Astrocyte of the spinal cord (primary cell): ENCODE measurements at places on chromosomes 11 and 22.

GRCh38 chr11:116556483-116556882, 216.3 kb downstream of the BUD13 start:
- DNase-seq: no peak

GRCh38 chr11:41714101-41714500, 254.6 kb upstream of the LRRC4C start:
- peak; percentile 1 for DNase-seq

DNA sequence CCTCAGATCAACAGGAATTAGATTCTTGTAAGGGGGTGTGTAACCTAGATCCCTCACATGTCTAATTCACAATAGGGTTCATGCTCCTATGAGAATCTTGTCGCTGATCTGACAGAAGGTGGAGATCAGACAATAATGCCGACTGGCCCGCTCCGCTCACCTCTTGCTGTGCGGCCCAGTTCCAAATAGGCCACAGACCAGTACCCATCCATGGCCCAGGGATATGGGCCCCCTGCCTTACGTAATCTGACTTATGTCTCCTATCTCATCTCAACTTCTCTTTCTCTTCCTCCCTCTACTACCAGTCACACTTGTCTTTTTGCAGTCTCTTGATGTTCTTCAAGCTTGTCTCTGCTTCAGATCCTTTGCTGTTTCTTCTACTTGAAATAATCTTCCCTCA, 70.0 kb downstream of the CWF19L2 start:
- DNase-seq: no peak

DNA sequence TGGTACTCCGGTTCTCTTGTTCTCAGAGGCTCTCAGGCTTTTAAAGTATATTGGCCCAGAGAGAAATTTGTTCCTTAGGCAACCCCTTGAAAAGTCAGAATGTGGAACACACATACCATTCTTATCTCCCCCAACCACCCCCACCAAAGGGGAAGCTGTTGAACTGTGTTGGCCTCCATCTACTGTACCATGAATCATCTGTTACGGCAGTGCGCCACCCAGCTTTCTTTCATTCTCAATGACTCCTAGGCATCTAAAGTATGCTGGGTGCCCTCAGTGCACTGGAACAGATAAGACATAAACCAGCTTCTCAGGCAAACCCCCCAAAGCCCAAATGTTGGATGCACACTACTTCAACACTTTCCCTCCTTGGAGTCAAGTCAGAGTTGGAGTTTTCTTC, 696.2 kb upstream of the TENM4 start:
- DNase-seq: peak; percentile 6

DNA sequence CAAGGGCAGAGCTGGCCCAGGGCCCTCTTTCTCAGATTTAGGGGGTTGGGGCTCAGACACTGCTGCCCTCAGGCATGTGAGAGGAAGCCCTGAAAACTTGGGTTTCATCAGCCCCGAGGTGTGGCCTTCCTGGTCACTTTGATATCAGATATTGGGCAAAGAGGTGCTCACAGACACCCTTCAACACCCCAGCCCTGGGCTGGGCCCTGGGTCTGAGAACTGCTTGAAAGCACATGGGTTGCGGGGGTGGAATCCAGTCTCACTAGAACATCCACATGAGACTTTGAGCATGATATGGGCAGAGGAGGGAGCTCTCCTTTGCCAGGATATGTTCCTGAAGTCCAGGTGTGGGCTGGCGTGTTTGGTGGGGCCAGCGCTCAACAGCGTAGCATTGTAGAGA, 10.4 kb downstream of the DGAT2 start:
- DNase-seq: no peak

- no peak for DNase-seq
Measured at GRCh38 chr11:115974703-115975102, 470.5 kb upstream of the CADM1 start.

GRCh38 chr22:20455709-20456063, 18.1 kb upstream of the SCARF2 start:
- DNase-seq: no peak

GRCh38 chr11:125918140-125918840, 14.0 kb downstream of the DDX25 start:
- no peak for DNase-seq

- DNase-seq: no peak
Measured at GRCh38 chr11:125978181-125978716, 32.4 kb downstream of the VSIG10L2 start.

DNA sequence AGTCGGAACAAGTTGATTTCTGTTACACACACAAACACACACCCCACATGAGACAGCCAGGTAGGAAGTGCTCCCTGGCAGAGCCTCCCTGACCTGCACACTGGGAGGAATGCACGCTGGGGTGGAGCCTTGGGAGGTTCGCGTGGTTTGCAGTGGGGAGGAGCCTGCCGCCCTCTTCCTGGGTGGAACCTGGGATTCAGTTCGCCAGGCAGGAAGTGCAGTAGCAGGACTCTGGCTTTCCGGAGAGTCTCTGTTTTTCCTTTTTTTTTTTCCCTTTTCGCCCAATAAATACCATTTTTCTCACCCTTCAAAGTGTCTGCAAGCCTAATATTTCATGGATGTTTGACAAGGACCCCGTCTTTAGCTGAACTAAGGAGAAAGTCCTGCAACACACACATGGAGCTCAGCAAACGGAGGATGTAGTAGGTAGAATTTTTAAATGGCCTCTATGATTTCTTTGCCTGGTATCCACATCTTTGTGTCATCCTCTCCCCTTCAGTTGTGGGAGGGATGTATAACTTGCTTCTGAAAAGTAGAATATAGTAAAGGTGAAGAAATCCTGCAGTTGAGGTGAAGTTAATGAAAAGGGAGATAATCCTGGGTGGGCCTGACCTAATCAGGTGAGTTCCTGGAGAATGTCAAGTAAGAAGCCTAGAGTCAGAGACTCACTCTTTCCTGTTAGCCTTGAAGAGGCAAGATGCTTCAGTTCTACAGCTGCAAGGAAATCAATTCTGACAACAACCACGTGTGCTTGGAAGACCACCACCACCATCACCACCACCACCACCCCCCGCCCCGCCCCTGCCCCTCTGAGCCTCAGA, 72.9 kb downstream of the PIWIL4 start:
- no peak for DNase-seq

- no peak for DNase-seq
Measured at GRCh38 chr11:83191986-83192385, 1.5 kb upstream of the ANKRD42 start.

- no peak for DNase-seq
Measured at GRCh38 chr11:116611998-116612620, 160.7 kb downstream of the BUD13 start.

GRCh38 chr11:98434296-98434695, 586.5 kb upstream of the CNTN5 start:
- DNase-seq: no peak

- no peak for DNase-seq
Measured at GRCh38 chr22:44378380-44378779, 65.6 kb upstream of the SHISAL1 start.

GRCh38 chr11:130129922-130130321, 29.7 kb upstream of the ST14 start:
- no peak for DNase-seq

DNA sequence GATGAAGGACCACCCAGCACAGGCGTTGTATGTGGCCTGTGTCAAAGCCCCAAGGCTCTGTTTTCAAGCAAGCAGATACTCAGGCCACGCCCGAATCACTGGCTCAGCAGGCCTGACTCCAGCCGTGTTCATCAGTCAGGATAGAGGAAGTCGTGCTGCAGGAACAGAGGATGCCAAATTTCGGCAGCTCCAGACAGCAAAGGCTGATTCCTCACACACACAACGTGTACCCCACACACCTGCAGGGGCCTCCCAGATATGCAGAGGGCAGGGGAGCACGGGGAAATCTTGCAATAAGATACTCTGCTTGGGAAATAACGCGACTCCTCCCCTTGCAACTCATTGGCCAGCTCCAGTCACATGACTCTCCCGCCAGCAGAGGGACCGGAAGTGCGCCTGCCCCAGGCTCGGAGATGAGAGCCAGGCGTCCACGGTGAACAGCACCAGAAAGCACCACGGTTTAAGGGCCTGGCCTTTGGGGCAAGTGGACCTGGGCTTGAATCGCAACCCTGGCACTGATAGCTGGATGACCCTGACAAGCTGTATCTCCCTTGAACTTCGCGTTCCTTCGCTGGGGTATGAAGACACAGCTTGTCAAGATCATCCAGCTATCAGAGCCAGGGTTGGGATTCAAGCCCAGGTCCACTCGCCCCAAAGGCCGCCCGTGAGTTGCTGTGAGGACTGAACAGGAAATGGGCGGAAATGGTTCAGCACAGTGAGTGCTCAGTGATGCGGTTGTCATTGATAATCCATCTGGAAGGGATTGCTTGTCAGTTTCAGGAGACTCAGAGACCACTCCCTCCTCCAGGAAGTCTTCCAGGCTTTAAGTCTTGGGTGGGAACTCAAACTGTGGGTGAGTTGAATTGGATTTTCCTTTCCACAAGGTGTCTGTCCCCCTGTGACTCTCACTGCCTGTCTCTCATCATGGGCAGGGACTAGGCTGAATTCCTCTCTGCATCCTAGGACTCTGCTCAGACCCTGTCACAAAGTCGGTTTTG, 88.5 kb downstream of the MYEOV start:
- no peak for DNase-seq

DNA sequence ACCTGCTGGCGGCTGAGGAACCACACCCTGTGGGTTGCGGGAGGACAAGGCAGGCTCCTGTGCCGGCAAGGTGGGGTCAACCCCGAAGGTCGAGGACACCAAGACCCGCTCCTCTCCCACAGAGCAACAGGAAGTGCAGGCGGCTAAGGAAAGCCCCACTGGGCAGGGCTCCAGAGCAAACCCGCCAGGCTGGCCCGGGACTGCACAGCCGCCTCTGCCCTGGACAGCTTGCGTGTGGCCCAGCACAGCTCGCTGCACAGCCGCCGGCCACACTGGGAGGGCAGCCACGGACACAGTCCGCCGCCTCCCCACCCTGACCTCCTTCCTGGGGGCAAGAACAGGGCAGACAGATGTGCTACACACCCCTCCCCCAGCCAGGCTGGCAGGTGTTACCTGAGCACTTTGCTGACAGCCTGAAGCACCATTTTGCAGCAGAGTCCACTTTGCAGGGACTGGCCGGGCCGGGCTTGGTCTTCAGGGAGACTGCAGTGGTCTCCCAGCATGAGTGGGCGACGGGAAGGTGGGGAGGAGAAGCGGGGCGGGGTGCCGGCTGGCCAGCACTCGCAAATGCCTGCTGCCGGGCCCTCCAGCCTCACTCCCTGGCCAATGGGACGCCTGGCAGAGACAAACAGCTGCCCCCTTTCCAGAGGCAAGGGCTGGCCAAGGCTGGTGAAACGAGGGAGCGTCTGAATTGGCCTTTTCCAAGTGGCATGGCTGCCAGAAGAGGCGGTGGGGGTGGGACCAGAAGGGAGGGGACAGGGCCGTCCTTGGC, at the start of gene MOB2:
Gene MOB2 (minus strand): TSS at position 726 of the 772 bp plus-strand sequence. CDS start 223 bp downstream, at position 503.
- no peak for DNase-seq

DNA sequence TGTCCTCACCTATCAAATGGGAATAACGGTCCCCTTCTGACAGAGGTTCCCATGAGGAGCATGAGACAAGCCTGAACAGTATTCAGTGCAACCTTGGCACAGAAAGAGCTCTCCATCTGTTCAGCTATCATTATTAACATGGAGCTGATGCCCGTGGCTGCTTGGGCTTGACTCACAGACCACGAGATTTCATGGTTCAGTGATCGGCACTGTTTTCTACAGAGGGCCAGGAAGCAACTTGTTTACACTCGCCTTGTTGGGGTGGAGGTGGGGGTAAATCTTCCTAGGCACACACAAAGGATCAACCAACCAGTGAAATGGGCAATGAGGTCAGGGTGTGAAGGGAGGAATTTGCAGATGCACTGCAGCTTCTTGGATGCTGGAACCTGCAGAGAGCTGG, 88.2 kb downstream of the CWC15 start:
- DNase-seq: peak; percentile 88

- DNase-seq: no peak
Measured at GRCh38 chr11:133832096-133832990, 13.0 kb downstream of the SPATA19 start.

GRCh38 chr11:8221917-8222495, 41.7 kb downstream of the LMO1 start:
- DNase-seq: no peak

DNA sequence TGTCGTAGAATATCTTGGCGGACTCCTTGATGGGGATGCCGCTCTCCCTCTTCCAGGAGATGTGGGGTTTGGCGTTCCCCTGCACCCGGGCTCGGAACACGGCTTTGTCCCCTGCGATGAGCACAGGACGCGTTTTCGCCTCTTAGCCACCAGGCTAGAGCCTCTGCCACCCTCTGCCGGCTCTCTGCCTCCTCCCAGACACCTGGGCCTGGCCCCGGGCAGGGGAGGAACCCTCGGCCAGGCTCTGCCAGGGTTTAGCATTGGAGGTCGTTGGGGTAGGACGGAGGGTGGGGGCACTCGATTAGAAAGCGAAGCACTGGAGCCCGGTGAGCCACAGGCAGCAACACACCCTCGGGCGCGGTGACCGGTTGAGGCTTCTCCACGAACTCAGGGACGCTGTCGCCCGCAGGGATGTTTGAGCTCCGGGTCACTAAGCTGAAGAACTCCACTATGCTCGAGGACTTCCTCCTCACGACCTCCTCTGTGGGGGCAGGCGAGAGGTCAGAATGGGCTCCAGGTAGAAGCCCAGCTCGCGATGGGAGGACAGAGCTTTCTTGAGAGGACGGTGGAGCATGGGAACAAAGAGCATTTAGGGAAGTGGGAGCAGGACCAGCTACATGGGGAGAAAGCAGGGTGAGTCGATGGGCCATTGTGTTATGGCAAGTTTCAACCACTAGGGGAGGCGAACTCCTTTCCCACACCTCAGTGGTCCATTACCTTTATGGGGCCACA, 4.3 kb downstream of the IGSF22 start:
- peak; percentile 31 for DNase-seq

DNA sequence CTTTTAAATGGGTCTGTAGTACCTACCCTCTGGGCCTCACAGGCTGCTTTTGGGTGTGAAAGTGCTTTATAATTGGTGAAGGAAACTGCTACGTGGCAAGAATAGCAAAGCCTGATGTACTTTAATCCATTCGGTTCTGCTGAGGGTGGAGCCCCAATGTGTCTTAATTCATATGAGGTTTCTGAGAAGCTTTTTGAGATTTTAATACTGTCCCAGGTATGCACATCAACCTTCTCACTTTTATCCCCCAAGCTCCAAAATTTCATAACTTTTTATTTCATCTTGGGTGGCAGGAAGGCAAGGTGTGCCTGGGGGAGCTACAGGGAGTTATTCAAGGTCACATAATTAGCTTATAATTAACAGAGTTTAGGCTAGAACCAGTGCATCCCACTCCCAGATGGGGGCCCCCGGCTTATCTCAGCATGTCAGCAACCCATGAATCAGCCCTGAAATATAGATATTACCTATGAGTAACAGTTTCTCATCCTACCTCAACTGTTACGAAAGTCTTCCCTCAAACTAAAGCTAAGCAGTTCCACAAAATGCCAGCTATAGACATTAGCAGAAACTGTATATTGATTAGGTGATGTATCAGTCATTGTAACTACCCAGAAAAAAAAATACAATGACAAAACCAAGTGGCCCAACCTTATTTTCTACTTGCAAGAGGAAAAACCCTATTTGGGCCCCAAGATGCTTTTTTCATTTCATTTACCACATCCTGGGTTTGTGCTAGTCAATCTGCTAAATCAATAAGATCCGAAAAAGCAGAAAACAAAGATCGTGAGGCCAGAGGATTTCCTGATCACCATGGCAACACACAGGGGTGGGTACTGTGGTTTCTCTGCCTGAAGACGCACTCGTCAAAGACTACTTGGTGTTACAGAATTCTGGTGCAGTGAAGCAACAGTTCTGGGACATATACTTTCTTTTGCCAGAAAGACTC, 26.7 kb downstream of the CD44 start:
- peak; percentile 88 for DNase-seq

- no peak for DNase-seq
Measured at GRCh38 chr22:47006869-47007268, 244.4 kb downstream of the TBC1D22A start.

- DNase-seq: peak; percentile 50
Measured at GRCh38 chr22:45096256-45096907, 67.3 kb upstream of the NUP50 start.
